ENCODE measurements at places on chromosomes 5 and 9.

GRCh38 chr5:149015126-149015525, 47.7 kb downstream of the SH3TC2 start:
- no peak for DNase-seq

DNA sequence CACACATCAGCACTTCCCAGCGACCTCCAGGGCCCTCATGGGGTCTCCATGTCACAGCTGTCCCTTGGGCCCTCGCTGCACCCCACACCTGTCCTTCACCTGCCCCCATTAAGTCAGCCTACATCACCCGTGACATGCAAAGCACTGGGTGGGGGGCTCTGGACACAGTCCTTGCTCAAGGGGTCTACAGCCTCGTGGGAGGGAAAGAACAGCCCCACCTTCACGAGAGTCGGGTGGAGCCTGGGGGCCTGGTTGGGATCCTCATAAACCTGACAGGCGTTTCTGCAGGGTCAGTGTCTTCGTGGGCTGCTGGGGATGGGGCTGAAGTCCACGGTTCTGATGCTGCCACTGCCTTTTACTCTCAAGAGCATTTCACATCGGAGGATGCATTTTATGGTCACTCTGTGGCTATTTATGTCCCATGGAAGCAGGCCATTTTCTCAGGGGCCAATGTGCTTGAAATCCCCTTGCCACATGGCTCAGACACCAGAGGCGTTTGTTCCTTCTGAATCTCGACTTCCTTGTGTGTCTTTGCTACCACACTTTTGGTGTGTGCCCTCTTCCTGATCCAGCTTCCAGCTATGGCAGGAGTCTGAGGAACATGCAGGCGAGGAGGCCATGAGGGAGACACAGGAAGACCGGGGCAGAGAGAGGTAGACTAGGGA, at the start of gene OR2V1:
Gene OR2V1, minus strand, starts transcription at position 338 of the 665 bp plus-strand sequence. CDS start 5,865 bp downstream, outside the sequence.
- DNase-seq = no peak

DNA sequence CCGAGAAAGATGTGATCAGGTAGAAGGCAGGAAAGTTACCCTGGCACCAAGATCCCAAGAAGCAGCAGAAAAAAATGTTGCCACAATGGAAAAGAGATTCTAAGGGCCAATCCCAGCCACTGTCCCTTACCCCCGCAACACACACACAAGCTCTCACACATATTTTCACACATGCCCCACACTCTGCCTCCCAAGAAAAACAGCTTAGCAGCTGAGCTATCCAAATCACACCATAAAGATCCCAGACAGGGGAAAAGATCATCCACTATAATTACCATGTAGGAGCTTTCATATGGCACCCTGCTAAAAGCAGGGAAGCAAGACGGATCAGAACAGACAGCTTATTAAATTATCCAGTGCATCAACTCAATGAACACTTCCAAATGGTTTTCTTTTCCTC, 143.4 kb downstream of the FAM114A2 start:
- DNase-seq = no peak

- DNase-seq = no peak
Measured at GRCh38 chr5:67026278-67026677, 170.3 kb downstream of the CD180 start.

- no peak for DNase-seq
Measured at GRCh38 chr9:6199596-6199995, 16.0 kb upstream of the IL33 start.
